ENCODE measurements at places on chromosomes 2 and 18. TPM values are rescaled to one million over a fixed set of nuclear protein-coding genes. Genes with fewer than 3 reads are reported as not detected.

The ANO7 gene
- 2.2 TPM for total RNA-seq

The ST6GAL2 gene
- 21.9 TPM for total RNA-seq

The TEX44 gene
- not detected for total RNA-seq

The UBXN2A gene
- 15.6 TPM for total RNA-seq

The GCG gene
- total RNA-seq, result not detected

The NT5C1B gene
- not detected for total RNA-seq

The GPR17 gene
- total RNA-seq, result 0.19 TPM

The POTEJ gene
- total RNA-seq, result not detected

The MC4R gene
- total RNA-seq, result not detected

All from A549 treated with ZK216348 at 1 μM for 4 hours (cell line).